ENCODE measurements at places on chromosomes 3 and 15.
A peak's percentile ranks its signal among the peaks of the same experiment; 100 is the strongest.

DNA sequence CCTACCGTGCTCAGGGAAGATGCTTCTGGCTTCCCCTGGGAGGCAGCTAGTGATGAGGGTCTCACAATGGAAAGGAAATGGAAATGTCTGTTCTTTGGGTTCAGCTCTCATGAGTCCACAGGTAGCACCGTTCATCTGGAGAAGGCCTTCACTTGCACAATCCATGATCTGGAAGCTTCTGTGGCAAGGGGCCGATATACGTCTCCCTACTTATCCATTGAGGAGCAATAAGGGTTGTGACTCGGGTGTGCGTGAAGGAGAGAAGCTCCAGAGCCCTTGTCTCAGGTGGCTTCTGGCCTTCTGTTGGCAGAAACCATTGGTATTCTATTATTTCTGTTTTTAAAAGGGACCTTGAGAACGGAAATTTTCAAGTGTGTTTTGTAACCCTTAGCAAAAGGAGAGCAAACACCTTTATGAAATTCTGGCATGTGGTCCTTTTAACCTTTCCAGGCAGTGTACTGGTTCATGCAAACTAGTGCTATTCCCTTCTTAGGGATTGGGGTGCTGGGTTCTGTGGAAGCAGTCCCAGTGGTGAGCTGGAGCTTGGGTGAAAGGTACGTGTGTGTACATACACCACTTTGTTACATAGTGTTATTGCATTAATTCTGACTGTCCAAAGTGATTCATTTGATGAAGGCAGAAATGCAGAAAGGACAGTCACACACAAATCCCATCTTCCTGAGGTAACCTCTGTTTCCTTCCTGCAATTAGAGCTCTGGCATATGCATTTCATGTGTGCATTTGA is 32.5 kb downstream of the KLF13 start:
- DNase-seq, result no peak

DNA sequence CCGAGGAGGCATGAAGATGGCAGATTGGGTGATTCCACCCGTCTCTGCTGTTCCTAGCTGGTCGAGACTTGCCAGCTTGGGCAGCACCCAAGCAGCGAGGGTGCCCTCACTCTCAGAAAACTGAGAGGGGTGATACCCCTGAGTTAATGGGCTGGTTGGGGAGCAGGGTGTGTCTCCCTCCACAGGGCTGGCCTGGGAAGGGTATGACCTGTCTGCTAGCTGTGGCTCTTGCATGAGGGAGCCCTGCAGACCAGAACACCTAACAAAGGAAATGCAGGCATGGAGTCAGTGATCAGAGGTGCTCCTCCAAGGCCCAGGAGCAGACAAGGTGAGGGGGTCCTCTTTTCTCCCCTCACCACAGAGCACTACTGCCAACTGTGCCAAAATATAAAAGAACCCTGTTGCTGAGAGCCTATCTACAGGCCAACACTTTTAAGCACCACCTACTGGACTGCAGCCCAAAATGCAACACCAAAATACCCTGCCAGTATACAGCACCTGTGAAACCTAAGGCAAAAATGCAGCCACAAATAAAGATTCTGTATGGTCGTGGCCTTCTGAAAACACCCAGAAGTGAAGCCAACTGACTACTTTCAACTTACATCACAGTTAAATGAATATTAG is 35.8 kb upstream of the PPM1L start:
- DNase-seq, result no peak

DNA sequence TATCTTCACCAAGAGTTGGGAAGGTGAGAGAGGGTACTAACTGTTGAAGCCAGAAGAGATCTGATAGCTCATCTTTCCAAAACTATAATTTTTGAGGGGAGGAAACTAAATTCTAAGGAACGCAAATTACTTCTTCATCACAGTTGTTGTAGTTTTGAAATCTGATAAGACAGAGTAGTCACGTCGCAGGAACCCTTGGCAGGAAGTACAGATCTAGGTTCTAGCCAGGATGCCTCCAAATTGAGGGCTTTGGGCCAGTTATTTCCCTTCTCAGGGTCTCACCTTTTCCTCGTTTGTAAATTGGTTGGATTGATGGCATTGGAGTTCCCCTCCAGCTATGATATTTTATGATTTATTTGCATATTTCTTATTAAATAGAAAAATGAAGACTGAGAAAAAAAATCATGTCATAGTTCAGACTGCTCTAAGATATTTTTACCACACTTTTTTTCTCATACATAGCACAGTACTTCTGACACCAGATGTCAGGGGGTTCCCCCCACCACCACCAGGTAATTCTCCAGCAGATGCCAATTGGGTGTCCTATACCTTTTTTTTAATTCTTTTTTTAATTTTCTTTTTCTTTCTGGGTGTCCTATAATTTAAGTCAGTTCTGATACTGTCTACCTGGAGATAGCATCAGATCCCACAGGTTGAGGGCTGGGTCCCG is 32.3 kb upstream of the APH1B start:
- no peak for DNase-seq

- no peak for DNase-seq
Observed at GRCh38 chr3:65742914-65743313, 295.8 kb downstream of the MAGI1 start.

- DNase-seq, result peak; percentile 33
Observed at GRCh38 chr15:67181221-67181639, 73.2 kb downstream of the AAGAB start.

DNA sequence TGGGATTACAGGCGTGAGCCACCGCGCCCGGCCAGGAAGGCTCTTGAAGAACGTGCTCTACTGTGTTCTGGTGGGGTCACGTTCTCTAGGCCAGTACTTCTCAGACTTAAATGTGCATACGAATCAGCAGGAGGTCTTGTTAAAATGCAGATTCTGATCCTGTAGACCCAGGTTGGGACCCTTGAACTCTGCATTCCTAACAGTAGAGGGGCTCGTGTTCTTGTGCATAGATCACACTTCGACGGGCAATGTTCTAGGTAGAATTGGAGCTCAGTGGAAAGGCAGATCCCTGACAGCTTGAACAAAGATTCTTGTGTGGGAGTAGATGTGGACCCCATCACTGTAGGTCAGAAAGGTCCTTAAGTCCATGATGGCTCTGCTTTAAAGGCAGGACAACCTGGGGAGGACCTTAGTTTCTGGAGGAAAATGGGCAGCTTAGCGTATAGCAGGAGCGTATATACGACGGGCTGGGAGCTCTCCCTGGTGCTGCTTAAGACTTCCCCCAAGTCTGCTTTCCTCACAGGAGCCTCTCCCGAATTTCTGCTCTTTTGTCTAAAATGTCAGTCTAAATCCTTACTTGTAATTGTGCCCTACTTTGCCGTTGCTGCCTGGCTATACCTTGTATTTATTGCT is 16.9 kb upstream of the FAM81A start:
- no peak for DNase-seq

DNA sequence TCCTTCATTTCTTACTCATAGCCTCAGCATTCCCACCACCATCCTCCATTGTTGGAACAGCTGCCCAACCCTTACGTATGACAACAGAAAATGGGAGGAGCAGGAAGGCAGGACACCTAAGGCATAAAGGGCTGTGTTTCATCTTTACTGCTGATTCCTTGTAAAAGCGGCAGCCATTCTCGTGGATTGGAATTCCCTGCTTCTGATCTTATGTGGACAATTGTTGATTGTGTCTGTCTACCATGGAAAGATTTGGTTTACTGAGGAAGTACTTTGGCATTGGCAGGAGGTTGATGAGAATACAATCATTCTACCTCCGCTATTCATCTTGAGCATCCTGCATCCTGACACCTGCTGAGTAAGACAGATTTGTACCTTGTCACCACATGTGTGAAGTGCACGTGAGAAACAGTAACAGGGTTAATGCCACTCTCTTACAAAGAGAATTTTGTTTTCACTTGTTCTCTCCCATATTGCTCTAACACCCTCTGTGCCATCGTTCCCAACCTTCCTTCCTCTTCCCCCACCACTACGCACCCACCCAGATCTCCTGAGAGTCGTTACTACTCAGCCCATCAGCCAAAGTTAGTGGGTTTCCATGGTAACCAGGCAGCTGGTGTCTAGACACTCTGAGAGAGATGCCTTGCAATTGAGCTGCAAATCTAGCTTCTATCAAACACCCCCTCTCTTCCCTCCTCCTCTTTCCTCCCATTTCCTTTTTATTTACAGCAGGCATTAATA is 75.7 kb downstream of the GAP43 start:
- no peak for DNase-seq

DNA sequence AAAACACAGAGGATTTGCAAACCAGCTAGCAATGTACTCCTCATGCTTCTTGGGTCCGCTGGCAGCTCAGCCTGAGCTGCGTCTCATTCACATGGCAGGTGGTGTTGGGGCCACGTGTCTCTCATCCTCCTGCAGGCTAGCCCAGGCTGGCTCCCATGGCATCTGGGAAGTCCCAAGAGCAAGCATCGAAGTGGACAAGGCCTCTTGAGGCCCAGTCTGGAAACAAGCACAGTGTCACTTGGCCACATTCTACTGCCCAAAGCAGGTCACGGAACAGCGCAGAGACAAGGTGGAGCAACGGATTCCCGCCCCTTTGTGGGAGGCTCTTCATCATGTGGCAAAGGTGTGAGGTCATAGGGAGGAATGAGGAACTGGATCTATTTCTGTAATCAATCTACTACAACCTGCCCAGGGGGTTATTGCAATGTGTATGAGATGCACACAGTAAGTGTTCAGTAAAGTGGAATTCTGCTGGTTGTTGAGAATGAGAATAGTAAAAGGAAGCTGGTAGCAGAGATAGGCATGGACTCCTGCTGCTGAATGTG is 128.3 kb downstream of the TPRA1 start:
- no peak for DNase-seq

DNA sequence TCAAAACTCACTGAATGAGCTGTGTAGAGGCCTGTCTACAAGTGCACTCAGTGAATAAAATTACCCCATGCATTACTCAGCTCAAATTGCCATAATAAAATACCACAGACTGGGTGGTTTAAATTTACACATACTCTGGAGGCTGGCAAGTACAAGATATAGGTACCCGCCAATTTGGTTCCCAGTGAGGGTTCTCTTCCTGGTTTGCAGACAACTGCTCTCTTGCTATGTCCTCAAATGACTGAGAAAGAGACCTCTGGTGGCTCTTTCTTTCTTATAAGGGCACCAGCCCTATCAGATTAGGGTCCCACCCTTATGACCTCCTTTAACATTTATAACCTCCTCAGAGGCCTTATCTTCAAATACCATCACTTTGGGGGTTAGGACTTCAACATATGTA is 237.0 kb downstream of the CPNE4 start:
- no peak for DNase-seq

DNA sequence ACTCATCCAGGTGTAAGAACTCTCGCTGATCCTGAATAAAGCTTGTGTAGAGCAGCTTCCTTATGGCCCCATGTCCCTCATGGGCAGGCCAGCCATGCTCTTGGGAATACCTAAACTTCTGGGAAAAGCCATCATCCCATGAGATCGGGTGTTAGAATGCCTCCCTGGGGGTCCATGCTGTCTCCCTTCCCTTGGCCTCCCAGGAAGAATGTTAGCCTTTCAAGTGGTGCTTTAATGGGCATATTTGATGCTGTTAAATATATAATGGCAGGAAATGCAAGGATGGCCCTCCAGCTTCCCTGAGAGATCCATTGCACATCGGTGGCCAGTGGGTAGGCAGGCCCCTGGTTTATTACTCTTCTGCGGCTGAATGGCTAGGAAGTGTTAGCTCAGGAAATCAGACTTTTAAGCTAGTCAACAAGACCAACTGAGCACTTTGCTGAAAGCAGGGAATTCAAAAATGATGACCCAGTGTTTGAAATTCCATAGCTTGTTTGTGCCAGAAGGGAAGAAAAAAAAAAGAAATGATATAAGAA is 60.5 kb upstream of the LRTM1 start:
- no peak for DNase-seq

- no peak for DNase-seq
Observed at GRCh38 chr3:49255718-49256511, 21.1 kb downstream of the C3orf62 start.

DNA sequence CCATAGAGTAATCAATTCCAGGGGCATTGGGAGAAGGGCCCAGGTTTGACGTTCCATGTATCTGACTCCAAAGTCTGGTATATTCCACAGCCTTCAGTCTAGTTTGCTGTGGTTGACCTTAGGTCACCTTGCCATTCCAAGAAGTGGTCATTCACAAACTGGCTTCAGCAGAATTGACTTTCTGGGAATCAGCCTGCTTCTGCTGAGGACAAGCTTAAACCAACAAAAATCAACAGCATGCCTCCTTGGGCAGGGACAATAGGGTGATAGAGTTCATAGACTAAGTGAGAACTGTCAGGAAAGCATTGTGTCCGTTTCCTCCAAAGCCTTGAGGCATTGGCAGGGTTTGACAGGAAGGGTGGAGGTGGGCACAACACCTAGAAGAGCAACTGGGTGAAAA is 24.1 kb upstream of the NDUFB4 start:
- no peak for DNase-seq

DNA sequence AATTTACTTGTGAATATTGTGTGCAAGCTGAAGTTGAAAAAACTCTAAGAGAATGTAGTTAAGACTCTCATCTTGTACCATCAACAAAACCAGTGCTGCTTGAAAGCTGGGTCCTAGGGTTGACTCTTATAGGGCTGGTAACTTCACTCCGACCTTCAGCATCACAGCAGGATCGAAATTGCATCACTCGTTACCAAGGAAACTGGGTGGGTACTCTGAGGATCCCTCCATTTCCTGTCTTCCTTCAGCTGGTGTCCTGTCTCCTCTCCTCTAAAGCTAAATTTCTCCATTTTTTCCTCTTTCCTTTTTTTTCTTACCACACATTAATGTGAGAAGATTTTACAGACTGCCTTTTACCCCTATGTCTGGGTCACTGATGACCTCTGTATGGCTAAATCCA is 3.0 kb upstream of the APH1B start:
- no peak for DNase-seq

DNA sequence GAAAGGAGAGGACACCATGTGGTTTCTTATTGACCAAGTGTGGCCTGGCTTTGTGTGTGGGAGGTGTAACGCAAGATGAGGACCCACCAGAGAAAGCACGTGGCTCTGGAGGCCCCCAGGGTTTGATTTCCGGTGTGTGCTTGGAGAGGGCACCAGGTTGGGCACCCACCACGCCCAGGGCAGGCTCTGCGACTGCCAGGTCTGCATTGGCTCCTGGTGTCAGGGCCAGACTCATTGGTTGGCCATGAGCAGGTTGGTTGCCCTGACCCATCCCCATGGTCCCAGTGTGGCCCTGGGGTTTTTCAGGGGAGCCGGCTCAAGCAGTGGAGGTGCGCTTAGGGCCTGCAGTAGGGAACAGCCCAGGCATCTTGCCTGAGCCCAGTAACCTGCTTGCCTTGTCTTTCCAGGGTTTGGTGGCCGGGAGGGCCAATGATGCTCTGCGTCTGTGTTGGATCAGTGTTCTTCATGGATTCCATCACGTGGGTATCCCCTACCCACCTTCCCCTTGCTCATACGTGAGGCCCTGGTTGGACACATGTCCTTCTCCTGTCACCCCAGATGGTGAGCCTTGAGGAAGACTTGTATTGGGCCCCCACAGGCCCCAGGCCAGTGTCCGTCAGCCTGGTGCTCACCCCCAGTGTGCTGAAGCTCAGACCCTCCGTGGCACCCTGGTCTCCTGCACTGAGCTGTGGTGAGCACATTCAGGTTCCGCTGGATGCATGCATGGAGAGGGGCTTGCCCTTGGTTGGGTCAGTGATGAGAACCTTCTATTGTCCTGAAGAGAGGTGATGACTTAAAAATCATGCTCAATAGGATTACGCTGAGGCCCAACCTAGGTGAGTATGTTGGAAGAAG is 193.9 kb downstream of the UBE3A start:
- peak; percentile 29 for DNase-seq

GRCh38 chr3:172040981-172041963 is 1.9 kb downstream of the FNDC3B start:
- DNase-seq, result no peak

GRCh38 chr3:109910772-109911171 is 573.4 kb upstream of the DPPA4 start:
- no peak for DNase-seq

GRCh38 chr15:89926158-89926557 is 13.4 kb upstream of the ARPIN start:
- DNase-seq, result peak; percentile 54

GRCh38 chr3:25911525-25912295 is 121.8 kb downstream of the OXSM start:
- no peak for DNase-seq

All from left lobe of liver (tissue), 2 donors.